ENCODE measurements at places on chromosomes 2 and 18. TPM values are rescaled to one million over a fixed set of nuclear protein-coding genes. Genes with fewer than 3 reads are reported as not detected.

GRCh38 chr18:79597831-79598632, 81.6 kb upstream of the CTDP1 start:
- DNase-seq: no peak

DNA sequence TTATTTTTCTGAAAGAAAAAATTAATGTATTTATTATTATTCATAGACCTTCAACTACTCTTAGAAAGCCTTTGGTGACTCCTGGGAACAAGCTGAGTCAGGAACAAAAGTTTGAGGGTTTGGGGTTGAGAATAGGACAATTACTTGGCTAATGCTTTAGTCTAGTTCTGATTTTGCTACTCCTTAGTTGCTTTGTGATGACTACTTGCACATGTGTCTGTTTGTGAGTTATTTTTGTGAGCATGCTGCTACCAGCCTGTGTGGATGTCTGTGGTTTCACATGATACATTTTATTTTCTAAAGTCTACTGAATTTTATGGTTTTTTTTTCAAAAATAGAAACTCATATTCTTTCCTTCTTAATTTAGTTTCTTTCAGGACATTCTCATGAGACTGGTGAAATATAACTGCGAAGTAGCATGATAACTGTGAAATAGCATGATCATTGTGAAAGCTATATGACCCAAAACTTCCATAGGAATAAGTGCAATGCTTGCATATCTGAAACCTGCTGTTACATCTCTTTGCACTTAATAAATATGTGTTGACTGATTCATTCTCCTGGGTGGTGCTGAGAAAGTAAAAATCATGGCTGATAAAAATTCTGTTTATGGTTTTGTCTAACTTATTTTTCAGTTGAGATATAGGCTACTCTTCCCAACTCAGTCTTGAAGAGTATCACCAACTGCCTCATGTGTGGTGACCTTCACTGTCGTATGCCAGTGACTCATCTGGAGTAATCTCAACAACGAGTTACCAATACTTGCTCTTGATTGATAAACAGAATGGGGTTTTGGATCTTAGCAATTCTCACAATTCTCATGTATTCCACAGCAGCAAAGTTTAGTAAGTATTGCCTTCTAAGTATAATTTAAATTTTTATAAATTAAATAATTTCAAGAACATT, 17.9 kb upstream of the IL18R1 start:
- no peak for DNase-seq

The BMP10 gene
- 2,694 TPM for total RNA-seq

The APCDD1 gene
- total RNA-seq: 76.1 TPM

The ARHGAP15 gene
- total RNA-seq: 6.2 TPM

DNA sequence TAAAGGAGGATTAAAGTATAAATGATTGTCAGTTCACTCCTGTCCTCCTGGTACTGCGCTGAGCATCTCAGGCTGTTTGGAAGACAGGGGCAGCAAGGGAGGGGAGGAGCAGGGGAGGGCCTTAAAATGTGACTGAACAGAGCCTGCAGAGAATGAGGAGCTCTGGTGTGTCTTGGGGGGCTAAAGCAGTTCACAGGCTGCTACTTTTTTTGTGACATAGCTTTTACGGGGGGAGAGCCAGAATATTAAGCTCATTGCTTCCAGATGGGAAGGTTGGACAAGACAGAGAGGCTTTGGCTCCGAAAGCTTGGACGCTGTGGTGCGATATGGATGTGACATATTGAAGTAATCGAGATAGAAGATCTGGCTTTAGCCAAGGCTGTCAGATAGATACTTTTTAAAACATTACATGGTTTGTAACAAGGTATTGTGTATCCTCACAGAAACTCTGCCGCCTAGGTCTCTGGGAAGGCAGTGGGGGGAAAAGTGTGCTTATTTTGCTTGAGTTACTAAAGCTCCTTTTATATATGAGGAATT, 40.5 kb downstream of the RDH14 start:
- no peak for DNase-seq
